Vagina (tissue), 2 donors: ENCODE measurements at places on chromosomes 7 and 10. TPM values are rescaled to one million over a fixed set of nuclear protein-coding genes. Genes with fewer than 3 reads are reported as not detected.

SPDYE3 gene
- total RNA-seq, result not detected

GCK gene
- 1.7 TPM for total RNA-seq

GPRIN2 gene
- total RNA-seq, result 5.6 TPM

MEST gene
- total RNA-seq, result 28.5 TPM

HOXA10 gene
- total RNA-seq, result 19.2 TPM

PRKG1 gene
- total RNA-seq, result 17.9 TPM

IGFBP3 gene
- total RNA-seq, result 197 TPM

DGKB gene
- 2.2 TPM for total RNA-seq

COL1A2 gene
- total RNA-seq, result 199 TPM

- no peak overlapping the region for H3K4me3 ChIP-seq
- no peak for DNase-seq
These were observed 415.5 kb upstream of the COBL start for GRCh38 chr7:51732116-51732515.

DNA sequence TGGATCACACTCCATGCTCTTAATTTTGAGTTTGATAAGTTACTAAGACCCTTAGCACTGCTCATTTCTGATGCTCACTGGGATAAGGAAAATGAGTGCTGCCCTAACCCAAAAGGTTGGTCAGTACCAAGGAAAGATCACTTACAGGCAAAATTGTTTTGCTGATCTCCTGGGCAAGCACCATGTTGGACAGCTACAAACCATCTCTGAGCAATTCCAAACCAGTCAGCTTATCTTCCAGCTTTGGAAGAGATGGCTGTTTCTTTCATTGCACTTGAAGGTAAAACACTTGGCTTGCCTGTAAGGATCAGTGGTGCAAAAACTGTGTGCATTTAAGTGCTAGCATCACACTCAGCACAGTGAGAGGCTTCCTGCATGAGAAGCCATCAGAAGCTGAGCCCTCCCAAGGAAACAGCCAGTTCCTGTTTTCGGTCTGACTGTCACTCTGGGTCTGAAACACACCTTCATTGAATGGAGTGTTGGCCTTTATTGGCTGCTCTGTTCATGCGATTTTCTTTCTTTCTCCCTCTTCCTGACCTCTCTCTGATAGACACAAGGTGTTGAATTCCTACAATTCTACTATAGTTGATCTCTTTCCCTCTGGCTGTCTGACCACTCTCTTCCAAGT is 126.4 kb upstream of the GHITM start:
- H3K4me3 ChIP-seq, result no peak overlapping the region
- H3K4me1 ChIP-seq, result no peaks in the 10 kb centered on the region
- no peak overlapping the region for H3K27ac ChIP-seq
- no peaks in the 10 kb centered on the region for H3K27me3 ChIP-seq
- peak; percentile 13 for DNase-seq

DNA sequence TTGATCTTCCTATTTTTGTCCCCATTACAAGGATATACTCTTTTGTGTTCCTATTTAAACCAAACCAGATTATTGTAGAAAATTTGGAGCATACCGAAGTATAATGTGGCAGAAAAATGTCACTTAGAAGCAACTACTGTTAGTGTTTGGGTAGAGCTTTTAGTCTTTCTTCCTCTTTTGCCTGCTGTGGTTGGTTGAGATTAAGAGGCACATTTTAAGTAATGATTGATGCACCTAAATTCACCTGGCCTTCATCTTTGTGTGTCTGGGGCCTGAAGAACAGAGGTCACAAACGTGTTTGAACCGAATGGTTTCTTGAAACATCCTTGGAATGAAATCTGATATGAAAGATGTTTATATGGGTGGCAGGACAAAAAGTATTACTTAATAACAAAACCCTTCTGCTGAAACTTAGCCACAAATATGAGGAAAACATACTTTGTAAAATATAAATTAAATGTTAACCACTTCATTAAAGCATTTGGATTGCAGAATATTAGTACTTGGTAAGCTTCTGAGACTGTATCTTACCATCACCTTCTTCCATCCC is 2.6 kb downstream of the BPGM start:
- H3K27ac ChIP-seq, result no peak overlapping the region
- no peak for DNase-seq
- H3K4me1 ChIP-seq, result peaks cover 26% of the 10 kb centered on the region
- no peak overlapping the region for H3K4me3 ChIP-seq
- no peaks in the 10 kb centered on the region for H3K27me3 ChIP-seq
- H3K36me3 ChIP-seq, result no peaks in the 10 kb centered on the region

- peak overlapping the region; percentile 99 for H3K27ac ChIP-seq
- H3K4me1 ChIP-seq, result peaks cover 63% of the 10 kb centered on the region
- H3K36me3 ChIP-seq, result no peaks in the 10 kb centered on the region
These were observed 2.4 kb upstream of the HOXA10 start for GRCh38 chr7:27176524-27176845.

GRCh38 chr10:98251399-98251798 is 16.6 kb downstream of the LOXL4 start:
- no peak for DNase-seq
- H3K27me3 ChIP-seq, result no peaks in the 10 kb centered on the region
- no peaks in the 10 kb centered on the region for H3K4me1 ChIP-seq
- H3K36me3 ChIP-seq, result no peaks in the 10 kb centered on the region
- H3K4me3 ChIP-seq, result no peak overlapping the region
- H3K27ac ChIP-seq, result no peak overlapping the region

GRCh38 chr7:25894002-25894901 is 257.7 kb upstream of the NFE2L3 start:
- no peak overlapping the region for H3K4me3 ChIP-seq
- peaks cover 16% of the 10 kb centered on the region for H3K4me1 ChIP-seq
- no peaks in the 10 kb centered on the region for H3K27me3 ChIP-seq
- H3K27ac ChIP-seq, result no peak overlapping the region
- DNase-seq, result peak; percentile 75

DNA sequence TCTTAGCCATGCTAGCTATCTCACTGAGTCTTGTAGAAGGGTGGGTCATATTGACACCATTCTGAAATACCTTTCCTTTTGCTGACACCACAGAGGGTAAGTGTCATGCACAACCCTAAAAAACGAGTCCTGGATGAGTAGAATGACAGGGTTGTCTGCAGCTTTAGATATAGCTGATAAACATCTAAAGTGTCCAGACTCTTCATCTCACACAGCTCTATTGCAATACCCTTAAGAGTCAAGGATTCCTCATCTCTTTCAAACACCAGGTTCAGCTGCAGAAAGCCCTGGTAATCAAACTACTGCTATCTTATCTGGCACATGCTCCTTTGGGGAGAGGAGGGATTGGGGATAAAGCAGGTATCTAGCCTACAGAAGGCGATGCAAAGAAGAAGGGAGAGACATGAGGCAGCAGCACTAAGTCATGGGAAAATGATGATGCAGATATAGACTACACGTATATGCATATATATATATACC is 127.0 kb downstream of the ANK3 start:
- H3K27me3 ChIP-seq, result no peaks in the 10 kb centered on the region
- no peak for DNase-seq
- H3K27ac ChIP-seq, result no peak overlapping the region
- H3K36me3 ChIP-seq, result peaks cover 4% of the 10 kb centered on the region

DNA sequence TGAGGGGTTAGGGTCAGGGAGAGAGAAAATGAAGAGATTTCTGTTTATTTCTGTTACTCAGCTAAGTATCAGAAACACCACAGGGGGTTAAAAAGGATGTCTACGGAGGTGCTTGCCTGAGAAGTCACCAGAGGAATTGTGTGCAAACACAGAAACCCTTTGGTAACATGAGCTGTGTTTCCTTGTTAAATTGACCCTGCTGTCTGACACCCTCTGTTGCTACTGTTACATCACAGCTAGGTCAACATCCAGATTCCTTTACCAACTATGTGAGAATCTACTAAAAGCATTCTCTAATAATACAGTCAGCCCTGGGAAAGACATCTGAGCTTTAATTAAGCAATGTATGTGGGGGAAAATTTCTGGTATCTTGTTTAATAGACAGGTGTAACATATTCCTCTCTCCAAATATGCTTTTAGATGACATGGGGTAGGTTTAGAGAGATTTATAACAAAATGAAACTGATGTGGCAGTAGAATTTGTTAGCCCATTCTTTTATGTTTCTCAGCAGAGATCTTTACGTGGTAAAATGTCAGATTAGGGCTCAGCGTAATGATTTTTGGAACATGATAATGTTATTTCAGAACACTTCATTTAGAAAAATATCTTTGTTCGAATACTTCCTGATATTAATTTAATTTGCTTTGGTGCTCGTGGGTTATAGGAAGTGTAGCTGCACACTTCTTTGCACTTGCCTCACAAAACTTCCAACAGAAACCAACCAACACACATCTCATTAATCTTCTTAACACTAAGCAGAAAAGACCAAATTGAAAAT is 168.0 kb upstream of the AHR start:
- H3K27ac ChIP-seq, result no peak overlapping the region
- DNase-seq, result no peak
- H3K27me3 ChIP-seq, result no peaks in the 10 kb centered on the region
- no peaks in the 10 kb centered on the region for H3K4me1 ChIP-seq
- no peak overlapping the region for H3K4me3 ChIP-seq

- H3K27me3 ChIP-seq, result no peaks in the 10 kb centered on the region
- no peaks in the 10 kb centered on the region for H3K36me3 ChIP-seq
- DNase-seq, result no peak
- H3K4me3 ChIP-seq, result no peak overlapping the region
- no peaks in the 10 kb centered on the region for H3K4me1 ChIP-seq
These were observed 102.0 kb upstream of the ARMC3 start for GRCh38 chr10:22825841-22826240.

DNA sequence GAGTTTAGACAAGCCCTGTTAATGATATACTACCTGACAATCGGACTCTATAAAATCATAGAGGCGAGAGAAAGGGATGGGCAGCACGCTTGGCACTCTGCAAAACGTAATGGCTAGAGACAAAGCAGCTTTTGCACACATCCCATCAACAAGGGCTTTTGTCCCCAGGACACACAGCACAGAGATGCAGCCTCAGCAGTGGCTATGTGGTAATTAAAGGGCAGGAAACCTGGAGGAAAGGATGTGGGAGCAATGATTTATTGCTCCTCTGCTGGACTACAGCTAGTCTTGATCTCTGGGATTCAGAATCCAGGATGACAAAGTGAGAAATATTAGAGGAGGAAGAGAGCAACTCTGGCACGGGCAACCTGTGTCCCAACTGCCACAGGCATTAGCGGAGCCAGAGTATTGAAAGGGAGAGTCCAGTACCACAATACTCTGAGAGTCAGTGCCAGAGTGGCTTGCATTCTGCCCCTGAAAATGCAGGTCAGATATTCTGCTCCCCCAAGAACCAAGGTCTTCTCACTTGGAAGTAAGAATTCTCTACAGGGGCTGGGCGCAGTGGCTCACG is 96.5 kb downstream of the ARMH3 start:
- H3K4me1 ChIP-seq, result no peaks in the 10 kb centered on the region
- no peak overlapping the region for H3K27ac ChIP-seq
- H3K27me3 ChIP-seq, result no peaks in the 10 kb centered on the region
- no peak overlapping the region for H3K4me3 ChIP-seq

GRCh38 chr7:29458933-29459332 is 104.7 kb upstream of the PRR15 start:
- no peak for DNase-seq
- H3K27ac ChIP-seq, result no peak overlapping the region
- H3K36me3 ChIP-seq, result no peaks in the 10 kb centered on the region
- no peaks in the 10 kb centered on the region for H3K27me3 ChIP-seq

- H3K4me3 ChIP-seq, result no peak overlapping the region
- no peaks in the 10 kb centered on the region for H3K4me1 ChIP-seq
- no peaks in the 10 kb centered on the region for H3K36me3 ChIP-seq
- no peaks in the 10 kb centered on the region for H3K27me3 ChIP-seq
- no peak for DNase-seq
These were observed 27.2 kb downstream of the IKZF1 start for GRCh38 chr7:50331564-50332208.

GRCh38 chr10:56349611-56350010 is 11.4 kb downstream of the ZWINT start:
- DNase-seq, result no peak
- no peaks in the 10 kb centered on the region for H3K27me3 ChIP-seq
- no peak overlapping the region for H3K4me3 ChIP-seq
- H3K27ac ChIP-seq, result no peak overlapping the region

DNA sequence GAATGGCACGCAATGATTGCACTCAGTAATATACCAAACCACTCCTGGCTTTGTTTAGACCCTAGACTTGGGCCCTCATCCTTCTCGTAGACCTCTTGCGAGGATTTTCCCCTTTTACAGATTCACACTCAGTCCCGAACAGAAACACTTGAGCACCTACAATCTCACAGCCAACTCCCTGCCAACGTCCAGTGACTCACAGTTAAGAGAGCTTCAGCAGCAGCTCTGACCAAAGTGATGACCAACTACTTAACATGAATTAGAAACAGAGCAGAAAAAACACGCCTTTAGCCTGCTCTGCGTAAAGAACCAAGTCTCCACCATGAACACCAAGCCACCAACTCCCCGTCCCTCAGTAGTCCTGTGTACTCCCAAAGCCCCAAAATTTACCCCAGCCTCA is 2.2 kb downstream of the DNAJC30 start:
- H3K36me3 ChIP-seq, result no peaks in the 10 kb centered on the region
- DNase-seq, result no peak
- no peaks in the 10 kb centered on the region for H3K27me3 ChIP-seq
- peaks cover 55% of the 10 kb centered on the region for H3K4me1 ChIP-seq
- no peak overlapping the region for H3K4me3 ChIP-seq

- no peak for DNase-seq
- H3K36me3 ChIP-seq, result no peaks in the 10 kb centered on the region
- H3K27ac ChIP-seq, result no peak overlapping the region
- no peaks in the 10 kb centered on the region for H3K4me1 ChIP-seq
- H3K4me3 ChIP-seq, result no peak overlapping the region
These were observed 30.2 kb upstream of the LEP start for GRCh38 chr7:128210590-128211570.

GRCh38 chr7:107953265-107953923 is 49.6 kb downstream of the LAMB1 start:
- H3K4me1 ChIP-seq, result peaks cover 16% of the 10 kb centered on the region
- no peak for DNase-seq
- peaks cover 4% of the 10 kb centered on the region for H3K36me3 ChIP-seq
- H3K27me3 ChIP-seq, result no peaks in the 10 kb centered on the region
- H3K4me3 ChIP-seq, result no peak overlapping the region

- no peaks in the 10 kb centered on the region for H3K36me3 ChIP-seq
- no peak overlapping the region for H3K4me3 ChIP-seq
- no peaks in the 10 kb centered on the region for H3K27me3 ChIP-seq
- H3K27ac ChIP-seq, result no peak overlapping the region
- H3K4me1 ChIP-seq, result peaks cover 25% of the 10 kb centered on the region
These were observed 82.0 kb downstream of the ARL4A start for GRCh38 chr7:12769444-12769843.

- no peaks in the 10 kb centered on the region for H3K36me3 ChIP-seq
- no peak overlapping the region for H3K4me3 ChIP-seq
- H3K27ac ChIP-seq, result no peak overlapping the region
- no peaks in the 10 kb centered on the region for H3K4me1 ChIP-seq
- no peaks in the 10 kb centered on the region for H3K27me3 ChIP-seq
These were observed 15.7 kb downstream of the SH2D4B start for GRCh38 chr10:80553436-80553835.
